ENCODE measurements at places on chromosomes 11 and 22.

DNA sequence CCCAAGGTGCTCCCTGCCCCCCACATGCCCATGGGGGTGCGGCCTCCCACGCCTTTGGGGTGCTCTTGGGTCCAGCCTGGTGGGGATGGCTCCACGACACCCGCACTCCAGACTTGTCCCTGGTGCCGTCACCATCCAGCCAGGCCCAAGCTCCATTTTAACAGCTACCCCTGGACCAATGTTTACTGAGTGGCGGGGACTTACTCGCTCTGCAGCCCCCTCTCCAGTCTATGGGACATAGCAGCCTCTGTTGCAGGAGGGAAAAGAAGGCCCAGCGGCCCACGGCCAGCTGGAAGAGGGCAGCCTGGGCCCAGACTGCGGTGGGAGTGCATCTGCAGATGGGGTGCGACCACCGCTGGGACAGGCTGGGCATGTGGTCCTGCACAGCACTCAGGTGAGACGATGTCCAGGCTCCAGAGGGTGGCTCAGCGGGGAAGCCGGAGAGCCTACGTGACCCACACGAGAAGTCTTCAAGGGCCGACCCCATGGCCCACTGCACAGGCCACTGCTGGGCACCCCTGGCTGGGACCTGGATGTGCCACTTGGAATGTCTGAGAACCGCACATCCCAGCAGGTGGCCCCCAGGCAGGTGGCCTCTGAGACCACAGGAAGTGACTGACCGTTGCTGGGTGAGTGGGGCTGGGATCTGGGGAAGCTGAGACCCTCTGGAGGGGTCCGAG lies 18.1 kb downstream of the IL17REL start:
- DNase-seq, result no peak

DNA sequence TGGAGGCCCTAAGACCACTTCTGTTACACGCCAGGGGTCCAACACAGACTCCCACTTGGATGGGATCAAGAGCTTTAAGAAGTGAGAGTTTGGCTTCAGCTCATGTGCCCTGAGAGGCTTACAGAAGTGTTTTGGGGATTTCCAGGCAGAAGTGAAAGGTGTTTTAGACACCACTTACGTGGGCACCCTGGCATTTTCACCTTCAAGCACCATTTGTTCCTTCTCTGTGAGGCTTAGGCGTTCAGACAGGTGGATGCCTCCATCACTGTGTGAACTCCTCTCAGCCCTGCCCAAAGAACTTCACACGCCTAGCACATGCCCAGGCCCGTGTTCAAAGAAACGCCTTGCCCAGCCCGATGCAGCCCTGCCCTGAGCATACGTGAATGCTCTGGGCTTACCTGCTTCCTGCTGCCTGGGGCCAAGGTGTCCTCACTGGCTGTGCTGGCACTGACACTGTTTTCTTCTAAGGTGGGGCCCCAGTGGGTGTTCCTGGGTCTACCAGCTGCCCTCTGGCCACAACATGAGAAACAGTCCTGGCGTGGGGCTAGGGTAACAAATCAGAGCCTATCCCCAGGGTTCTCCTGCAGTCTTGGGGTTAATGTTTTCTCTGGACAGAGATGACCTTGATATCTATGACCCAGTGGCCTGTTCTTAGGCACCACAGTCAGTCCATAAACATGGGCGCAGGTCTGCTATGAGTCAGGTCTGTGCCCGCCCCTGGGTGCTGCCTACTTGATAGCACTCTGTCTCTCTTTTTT lies 34.0 kb downstream of the AMPD3 start:
- no peak for DNase-seq

DNA sequence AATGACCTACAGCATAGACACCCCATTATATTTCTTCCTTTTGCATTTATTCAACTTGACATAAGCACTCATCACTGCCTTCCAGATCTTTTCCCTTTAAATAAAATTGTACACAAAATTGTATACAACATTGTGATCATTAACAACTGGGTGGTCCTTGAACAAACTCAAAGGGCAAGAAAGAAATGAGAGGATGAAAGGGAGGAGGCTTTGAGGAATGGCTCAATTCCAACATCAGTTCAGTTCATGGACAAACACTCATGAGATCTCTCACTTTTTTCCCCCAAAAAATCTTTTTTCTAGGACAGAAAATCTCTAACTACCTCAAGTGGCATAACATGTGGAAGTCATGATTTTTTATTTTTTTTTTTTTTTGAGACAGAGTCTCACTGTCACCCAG lies 113.7 kb downstream of the PLEKHA7 start:
- DNase-seq, result no peak

DNA sequence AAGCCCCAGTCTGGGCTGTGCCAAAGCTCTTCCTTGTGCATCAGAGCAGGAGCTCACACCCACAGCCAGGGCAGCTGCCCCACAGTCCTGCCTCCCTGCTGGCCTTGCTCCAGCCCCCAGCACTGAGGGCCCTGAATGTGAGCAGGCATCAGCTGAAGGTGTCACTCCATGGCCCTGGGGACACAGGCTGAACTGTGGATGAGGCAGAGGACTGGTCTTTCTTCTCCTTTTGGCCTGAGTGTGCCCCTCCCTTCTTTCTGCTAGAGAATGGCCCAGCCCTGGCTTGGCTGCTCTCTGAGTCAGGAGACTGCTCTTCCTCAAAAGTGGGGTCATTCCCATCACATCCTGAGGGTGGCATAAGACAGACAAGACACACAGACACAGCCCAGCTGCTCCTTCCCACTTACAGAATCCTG lies 16.2 kb downstream of the OTOG start:
- no peak for DNase-seq

GRCh38 chr22:36467946-36468345 lies 13.5 kb downstream of the TXN2 start:
- no peak for DNase-seq

DNA sequence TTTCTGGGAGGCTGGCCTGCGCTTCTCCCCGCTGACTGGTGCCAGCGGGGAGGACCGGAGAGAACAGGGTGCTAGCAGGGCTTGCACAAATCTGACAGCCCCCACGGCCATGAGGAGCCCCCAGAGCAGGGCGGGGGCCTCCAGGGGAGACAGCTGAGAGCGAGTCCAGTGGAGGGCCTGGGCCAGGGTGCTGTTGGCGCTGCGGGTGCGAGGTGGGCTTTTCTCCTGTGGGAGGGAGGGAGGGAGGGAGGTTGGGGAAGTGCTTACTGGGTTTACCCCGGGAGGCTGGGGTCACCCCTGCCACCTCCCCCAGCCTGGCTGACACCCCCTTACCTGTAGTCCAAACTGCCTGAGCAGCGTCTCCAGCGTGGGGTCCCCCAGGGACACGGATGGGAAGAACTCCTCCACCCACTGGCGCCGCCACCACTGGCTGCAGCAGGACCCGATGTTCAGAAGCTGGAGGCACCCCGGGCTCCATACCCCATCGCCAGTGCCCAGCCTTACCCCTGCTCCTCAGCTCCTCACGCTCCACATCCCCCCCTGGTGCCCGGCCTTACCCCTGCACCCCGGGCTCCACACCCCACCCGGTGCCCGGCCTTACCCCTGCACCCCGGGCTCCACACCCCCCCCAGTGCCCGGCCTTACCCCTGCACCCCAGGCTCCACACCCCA lies 3.9 kb downstream of the LMF2 start:
- no peak for DNase-seq

DNA sequence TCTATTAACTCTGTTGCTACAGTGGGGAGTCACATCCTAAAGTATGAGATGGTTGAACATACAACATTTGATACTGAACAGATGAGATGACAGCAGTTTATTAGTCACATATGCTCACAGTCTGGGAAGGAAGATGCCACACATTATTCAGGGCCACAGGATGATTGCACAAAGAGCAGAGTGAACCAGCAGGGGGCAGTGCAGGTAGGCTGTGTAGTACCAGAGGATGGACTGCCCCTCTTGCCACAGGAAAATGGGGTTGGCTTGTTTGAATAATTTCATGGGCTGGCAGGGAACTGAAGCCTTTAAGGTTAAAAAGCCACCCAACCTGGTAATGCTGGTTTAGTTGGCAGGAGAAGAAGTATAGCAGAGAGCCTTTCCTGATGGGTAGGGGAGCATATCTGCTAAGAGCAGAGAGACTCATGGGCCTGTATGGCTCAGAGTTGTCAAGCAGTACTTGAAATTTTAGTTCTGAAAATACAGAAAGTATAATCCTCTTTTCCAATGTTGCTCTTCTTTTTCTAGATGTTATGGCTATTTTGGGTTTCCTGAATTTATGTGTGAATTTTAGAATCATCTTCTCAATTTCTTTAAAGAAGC lies 180.4 kb upstream of the B3GAT1 start:
- DNase-seq, result no peak

- DNase-seq, result no peak
Measured at GRCh38 chr11:102272047-102272824, 45.0 kb upstream of the BIRC3 start.

DNA sequence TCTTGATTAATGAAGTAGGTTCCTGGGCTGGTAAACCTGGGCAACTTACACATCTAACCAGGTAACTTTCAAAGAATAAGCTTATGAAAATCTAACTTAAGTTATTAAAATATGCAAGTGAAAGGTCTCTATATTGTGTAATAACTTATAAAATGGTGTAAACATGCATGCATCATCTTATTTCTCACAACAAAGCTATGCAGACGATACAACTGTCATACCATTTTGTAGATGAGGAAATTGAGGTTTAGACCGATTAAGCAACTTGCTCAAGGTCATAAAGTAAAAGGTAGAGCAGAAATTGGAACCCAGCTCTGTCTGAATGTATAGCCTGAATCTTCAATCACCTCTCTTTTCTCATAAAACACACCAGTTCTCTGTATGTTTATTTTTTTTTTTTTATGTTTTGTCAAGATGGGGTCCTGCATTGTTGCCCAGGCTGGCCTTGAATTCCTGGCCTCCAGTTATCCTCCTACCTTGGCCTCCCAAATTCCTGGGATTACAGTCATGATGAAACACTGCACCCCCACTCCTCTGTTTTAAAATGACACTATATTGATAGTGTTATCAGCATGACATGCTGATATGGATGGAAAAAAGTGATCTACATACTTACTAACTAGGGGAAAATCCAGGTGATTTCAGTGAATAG lies 109.6 kb downstream of the SGSM3 start:
- no peak for DNase-seq

- DNase-seq, result no peak
Measured at GRCh38 chr22:35044607-35045390, 21.2 kb upstream of the ISX start.

DNA sequence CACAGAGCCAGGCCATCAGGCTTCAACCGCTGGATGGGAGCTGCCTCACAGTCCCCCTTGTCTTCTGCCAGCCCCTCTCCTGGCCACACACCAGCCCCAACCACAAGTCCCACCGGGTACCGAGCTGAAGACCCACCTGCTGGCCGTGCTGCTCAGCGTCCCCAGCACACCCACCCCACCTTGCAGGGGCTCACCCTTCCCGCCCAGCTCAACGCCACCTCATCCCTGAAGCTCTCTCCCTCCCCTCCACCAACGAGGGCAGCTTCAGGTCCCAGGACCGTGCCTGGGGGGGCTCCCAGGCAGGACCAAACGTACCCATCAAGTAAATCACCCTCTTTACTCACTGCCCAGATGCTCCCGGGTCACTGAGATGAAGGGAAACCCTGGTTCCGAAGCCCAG lies 141.0 kb downstream of the CRYBB2 start:
- no peak for DNase-seq

DNA sequence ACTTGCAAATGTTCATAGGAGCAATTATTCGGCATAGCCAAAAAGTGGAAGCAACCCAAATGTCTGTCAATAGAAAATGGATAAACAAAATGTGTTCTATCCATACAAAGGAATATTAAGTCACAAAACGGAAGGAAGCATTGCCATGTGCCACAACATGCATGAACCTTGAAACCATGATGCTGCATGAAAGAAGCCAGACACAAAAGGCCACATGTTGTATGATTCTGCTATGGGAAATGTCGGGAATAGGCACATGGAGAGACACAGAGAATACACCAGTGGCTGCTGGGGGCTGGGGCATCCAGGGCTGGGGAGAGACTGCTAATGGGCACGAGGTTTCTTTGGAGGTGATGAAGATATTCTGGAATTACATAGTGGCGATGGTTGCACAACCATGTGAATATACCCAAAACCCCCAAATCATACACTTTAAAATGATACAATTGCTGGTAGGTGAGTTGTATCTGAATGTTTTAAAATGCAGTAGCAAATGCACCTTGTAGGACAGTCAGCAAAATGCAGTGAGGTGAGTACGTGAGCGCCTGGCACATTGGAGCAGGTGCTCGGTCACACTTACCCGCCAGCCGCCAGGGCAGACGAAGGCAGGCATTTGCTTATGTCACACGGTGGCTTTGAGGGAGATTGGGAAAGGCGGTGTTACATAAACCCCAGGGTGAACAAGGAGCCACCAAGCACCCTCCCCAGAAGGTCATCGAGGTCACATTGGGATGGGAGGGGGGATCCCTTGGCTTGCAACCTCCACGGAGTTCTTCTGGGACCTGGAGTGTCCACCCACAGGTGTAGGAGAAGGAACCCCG lies 6.3 kb upstream of the OSM start:
- no peak for DNase-seq

- no peak for DNase-seq
Measured at GRCh38 chr11:10149553-10149952, 144.5 kb downstream of the SBF2 start.

- no peak for DNase-seq
Measured at GRCh38 chr11:64996710-64997380, at the start of gene BATF2. Gene BATF2, minus strand, starts transcription at chr11:64996971. Its CDS starts 57 bp downstream, at chr11:64996914.

DNA sequence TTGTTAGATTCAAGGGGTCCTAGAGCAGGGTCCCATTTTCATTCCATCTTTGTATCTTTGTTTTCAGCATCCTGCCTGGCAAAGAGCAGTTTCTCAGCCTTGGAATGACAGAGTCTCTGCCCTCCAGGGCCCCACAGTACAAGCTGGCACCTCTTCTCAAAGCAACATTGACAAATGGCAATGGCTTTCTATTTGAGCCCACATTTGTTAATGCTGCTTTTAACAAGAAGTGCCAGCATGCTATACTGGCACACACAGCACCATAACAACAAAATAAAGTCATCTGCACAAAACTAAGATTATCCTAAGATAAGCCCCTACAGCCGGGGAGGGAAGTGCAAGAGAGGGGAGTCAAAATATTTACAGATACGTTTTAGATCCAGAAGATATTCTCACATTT lies 309.7 kb upstream of the C11orf87 start:
- DNase-seq, result no peak

DNA sequence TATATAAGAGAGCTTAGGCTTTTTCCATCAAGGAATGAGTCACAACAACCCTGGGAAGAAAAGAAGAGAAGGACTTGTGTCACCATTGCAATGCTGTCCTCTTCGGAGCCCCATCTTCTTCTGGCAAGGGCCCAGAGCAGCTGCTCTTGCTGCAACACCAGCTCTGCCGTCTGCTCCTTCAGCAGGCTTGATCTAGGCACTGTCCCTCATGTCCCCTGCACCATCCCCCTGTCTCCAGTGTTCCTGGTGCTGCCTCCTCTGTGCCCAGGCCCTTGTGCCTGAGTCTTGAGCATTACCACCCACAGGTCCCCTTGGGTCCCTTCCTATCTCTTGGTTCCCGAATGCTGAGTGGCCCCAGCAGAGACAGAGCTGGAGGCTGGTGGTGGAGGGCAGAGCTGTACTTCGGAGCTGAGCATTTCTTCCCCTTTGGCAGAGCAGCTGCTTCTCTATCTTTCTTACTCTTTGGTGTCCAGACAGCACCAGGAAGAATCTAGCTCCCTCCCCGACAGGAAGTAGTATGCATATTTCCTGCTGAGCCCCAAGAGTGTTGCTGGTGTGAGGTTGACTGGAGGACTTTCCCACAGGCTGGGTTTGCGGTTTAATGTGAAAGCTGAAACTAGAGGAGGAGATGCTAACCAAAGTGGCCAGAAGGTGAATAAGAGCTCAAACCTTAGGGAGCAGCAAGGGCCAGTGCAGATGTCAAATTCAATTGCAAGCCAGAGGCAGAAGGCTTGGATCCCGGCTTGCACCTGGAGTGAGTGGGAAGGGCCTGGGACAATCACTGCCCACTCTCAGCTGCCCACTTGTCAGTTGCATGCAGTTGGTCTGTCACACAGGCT lies 27.8 kb downstream of the WEE1 start:
- DNase-seq, result no peak
